ENCODE measurements at places on chromosomes 5 and 9.

DNA sequence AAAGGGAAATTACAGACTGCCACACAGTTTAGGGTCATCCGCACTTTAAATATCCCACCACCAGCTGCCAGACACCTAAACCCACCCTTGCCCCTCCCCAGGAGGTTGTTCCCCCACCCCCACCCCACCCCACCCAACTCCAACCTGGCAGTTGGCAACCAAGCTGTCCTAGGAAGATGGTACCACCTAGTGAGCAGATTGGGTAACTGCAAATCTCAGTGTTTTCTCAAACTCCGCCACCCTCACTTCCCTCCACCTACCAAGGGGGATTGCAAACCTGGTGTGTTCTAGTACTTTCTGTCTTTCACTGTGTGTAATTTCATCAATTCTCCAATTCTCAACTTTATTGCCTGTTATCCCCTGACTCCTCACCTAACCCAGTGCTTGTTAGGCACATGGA is 323.8 kb upstream of the IRX2 start:
- DNase-seq, result no peak

- no peak for DNase-seq
Observed at GRCh38 chr9:928363-929042, 48.0 kb upstream of the DMRT3 start.

- DNase-seq, result no peak
Observed at GRCh38 chr9:107504585-107505455, 15.3 kb upstream of the KLF4 start.

DNA sequence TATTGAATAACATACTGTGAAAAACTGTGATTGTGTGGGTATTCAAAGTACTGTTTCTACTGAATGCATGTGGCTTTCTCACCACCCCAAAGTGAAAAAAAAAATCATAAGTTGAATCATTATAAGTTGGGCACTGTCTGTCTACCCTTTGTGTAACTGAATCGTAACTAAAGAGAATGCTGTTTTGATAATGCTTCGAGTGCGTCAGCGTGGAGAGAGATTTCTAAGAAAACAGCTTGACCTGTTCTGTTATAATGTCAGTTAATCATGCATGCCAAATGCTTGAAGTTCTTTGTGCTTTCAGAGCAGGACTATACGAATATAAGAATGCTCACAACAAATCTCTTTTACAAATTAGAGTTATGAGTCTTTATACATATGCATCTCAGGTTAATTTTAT is 148.8 kb upstream of the SGCD start:
- DNase-seq, result no peak

DNA sequence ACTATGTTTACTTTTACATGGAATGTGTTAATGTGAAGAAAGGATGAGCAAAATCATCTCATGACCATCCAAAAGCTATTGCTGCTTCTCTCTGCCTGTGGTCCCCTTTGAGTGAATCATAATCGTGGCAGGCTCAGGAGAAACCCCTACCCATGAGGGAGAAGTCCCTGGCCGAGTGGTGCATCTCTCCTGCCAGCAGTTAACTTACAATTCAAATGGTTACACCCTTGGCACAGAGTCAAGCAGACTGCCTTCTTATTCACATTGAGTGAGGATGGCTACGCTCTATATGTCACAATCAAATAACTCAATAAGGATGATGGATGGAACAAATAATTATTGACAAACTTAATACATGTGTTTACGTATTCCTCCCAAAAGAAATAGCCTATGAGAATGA is 179.1 kb downstream of the FGF1 start:
- no peak for DNase-seq

GRCh38 chr5:37886242-37886905 is 46.5 kb upstream of the GDNF start:
- no peak for DNase-seq

- DNase-seq, result no peak
Observed at GRCh38 chr9:7392148-7392547, 407.4 kb downstream of the DMAC1 start.

- DNase-seq, result peak; percentile 20
Observed at GRCh38 chr5:132227485-132228240, at the start of gene P4HA2. TSS of gene P4HA2 (minus strand) at chr5:132227853. CDS start at chr5:132218626, 9,227 bp downstream.

GRCh38 chr5:84382363-84383295 is 2.1 kb downstream of the EDIL3 start:
- DNase-seq, result peak; percentile 5

DNA sequence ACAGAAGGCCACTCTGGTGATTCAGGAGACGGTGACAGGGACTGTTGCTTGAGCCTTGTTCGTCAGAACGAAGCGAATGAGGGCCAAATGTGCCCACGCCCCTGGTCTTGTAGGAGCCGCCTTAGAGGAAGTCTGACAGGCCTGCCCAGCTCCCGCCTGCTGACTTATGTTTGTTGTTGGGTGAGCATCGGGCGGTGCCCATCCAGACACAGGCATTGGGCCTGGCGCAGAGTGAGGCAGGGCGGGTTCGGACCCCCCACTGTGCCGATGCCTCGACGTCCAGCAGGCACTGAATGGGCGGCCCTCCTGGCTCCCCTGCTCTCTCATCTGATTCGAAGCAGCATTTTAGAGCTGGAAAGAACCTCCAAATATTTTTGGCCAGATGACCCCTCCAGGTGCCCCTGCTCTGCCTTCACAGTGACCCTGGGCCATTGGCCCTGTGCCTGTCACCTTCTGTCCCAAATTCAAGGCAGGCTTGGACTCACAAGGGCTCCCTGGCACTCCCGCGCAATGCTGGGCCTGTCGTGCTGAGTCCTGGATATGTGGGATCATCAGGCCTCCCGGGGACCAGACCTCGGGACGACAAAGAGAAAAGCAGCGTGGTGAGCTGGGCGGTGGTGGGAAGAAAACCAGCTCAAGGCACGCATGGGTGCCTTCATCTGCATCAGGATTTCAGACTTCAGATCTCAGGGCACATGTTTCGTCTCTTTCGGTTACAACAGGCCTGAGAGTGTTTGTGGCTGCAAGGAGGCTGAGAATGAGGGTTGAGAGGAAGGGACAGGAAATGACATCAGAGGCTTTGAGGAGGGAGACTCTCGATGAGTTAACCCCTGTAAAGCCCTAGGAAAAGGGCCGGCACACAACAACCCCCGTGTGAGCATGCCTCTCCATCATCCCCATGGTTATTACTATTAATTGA is 37.1 kb upstream of the OLFM1 start:
- no peak for DNase-seq

DNA sequence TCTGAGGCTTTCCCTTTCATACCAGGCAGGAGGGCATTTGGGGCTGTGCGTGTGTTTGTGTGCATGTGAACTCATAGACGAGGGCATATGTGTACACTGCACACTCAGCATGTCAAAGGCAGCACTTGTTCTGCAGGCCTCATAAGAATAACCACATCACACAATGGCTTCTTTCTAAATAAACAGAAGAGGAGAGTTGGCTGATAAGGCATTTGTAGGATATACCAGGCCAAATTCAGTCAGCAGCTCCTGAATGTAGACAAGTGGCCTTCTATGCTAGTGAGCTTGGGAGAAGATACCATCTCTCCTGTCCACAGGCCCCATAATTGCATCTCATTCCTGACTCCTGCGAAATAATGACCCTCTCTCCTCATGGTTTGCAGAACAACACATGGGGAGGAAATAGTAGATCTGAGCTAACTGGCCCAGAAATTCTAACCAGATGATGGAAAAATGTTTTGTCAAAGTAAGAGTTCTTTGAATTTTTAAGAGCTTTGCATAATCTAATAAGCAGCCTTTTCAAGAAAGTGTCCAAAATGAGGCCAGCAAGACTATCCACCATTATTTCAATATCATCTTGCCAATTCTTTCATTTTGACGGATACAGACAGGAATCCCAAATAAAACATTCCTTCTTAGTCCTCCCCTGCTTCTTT is 60.5 kb upstream of the GAS1 start:
- DNase-seq, result no peak

DNA sequence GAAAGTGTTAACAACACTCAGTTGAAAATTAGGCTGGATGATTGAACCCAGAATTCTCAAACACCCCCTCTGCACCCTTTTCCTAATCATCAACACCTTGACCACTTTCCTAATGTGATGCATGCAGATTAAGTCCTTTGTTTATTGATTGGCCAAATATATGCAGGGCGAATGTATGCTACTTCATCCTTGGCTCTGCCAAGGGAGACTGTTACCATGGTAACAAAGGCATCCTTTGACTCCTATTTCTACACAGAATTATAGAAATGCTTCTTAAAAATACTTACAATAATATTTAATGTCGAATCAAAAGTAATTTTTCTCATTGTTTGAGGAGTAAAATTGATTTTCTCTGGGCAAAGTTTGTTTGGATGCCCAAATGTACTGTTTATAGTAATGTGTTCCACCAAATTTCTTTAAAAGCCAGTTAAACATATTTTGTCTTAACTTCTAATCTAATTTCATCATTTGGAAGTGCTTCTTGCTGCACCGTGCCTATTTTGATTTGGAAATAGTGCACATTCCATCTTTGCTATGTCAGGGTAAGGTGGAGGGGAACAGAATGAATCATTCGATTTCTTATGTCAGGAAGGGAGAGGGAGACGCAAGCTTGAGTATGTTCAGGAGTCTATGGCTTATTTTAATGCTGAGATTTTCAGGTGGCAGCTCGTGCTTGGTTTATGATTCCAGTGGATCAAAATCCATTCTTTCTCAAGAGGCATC is 1384.3 kb upstream of the WWC1 start:
- DNase-seq, result no peak

DNA sequence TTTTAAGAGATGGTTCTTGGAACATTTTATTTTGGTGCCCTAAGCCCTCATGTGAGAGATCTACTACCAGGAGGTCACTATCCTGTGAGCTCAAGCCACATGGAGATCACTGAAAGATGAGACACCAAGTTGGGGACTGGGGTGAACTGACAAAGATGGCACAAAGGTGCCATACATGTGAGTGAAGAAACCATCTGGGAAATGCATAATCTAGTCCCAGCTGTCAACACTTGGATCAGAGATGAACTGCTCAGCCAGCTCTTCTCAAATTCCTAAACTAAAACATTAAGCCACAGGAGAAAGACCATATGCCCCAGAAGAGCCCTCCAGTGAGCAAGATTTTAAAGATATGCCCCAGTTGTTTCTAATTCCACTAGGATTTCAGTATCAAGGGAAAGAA is 22.2 kb upstream of the MYOT start:
- no peak for DNase-seq

DNA sequence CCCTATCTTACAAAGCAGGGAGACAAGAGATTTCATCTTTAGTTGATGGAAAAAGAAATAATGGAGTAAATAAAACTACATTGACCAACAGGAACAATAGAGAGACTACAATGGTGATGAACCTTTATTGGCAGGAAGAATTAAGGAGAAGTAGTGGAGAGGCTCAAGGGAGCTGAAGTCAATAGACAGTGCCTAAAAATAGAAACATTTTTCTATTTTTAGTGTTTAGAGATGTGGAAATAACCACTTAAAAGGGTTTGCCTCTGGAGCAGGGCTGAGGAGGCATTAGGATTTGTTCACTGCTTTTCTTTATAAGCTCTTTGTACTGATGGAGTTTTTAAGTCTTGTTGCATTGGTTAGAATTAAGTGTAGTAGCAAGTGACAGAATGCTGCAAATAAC is 98.4 kb upstream of the ERCC6L2 start:
- no peak for DNase-seq

DNA sequence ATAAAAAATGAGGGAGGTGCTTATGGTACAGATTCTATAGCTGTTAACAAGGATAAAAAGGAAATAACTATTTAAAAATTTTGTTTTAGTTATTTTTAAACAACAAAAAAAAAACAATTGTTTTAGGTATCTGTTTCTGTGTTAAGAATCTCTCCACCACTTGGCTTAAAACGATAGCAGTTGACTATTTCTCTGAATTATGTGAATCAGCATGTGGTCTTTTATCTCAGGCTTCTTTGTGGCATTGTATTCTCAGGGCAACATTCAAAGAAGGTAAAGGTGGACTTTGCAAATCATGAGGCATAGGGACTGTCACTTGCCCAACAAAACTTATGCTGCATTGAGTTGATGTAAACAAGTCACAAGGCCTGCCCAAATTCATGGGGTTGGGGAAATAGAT is 55.2 kb downstream of the ERBIN start:
- DNase-seq, result peak; percentile 37

GRCh38 chr5:65395526-65396155 is 86.1 kb downstream of the ADAMTS6 start:
- DNase-seq, result no peak

DNA sequence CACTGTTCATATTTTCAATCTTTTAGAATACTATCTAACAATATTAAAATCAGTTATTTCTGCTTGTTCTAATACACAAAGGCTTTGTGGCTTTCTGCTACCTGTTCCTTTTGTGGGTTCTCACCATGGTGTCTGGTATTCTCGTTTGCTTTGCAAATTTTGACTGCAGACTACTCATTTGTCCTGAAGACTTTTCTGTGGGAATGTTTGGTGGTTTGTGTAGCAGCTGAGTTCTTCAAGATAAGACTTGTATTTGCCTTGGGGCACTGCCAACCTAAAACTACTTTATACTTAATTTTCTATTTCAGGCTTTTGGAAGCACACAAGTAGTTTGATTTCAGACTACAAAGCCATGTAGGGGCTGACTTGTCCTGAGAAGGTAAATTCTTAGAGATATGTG is 11.1 kb downstream of the IL33 start:
- DNase-seq, result no peak

GRCh38 chr5:109708813-109709212 is 19.1 kb downstream of the MAN2A1 start:
- no peak for DNase-seq

- no peak for DNase-seq
Observed at GRCh38 chr5:143065185-143065965, 295.2 kb downstream of the ARHGAP26 start.

- DNase-seq, result no peak
Observed at GRCh38 chr9:13020146-13021040, 245.6 kb downstream of the LURAP1L start.

- DNase-seq, result no peak
Observed at GRCh38 chr5:43338862-43339261, 25.6 kb upstream of the HMGCS1 start.

GRCh38 chr5:143761663-143762062 is 50.3 kb upstream of the HMHB1 start:
- no peak for DNase-seq

GRCh38 chr9:83242066-83242465 is 179.1 kb upstream of the RASEF start:
- DNase-seq, result no peak

GRCh38 chr9:124514874-124515273 is 7.7 kb upstream of the NR5A1 start:
- DNase-seq, result no peak

DNA sequence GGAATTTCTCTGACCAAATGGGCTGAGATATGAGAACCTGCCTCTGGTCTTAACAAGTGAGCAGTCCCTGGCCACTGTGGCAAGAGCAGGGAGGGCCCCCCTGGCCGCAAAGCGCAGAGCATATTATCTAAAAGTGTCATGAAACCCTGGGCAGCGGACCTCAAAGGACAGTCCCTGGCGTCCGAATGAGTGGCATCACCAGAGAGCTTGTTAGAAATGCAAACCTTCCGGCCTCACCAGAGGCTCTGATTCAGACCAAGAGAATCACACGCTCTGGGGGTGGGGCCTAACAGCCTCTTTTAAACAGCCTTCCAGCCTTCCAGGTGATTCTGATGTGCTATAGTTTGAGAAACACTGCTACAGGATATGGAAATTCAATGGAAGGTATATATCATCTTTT is 10.9 kb downstream of the PTPN3 start:
- DNase-seq, result no peak

- DNase-seq, result no peak
Observed at GRCh38 chr5:62068554-62068953, 237.5 kb upstream of the KIF2A start.
